ENCODE measurements at places on chromosomes 2 and 18. TPM values are rescaled to one million over a fixed set of nuclear protein-coding genes. Genes with fewer than 3 reads are reported as not detected.

Gene ARMC9
- 9.7 TPM for total RNA-seq

Gene PLB1
- total RNA-seq = 7.8 TPM

Gene ALPI
- not detected for total RNA-seq

Gene XPO1
- 68.9 TPM for total RNA-seq

Gene ASB18
- total RNA-seq = under 0.01 TPM

Gene CYP26B1
- total RNA-seq = 0.81 TPM

Gene TTR
- under 0.01 TPM for total RNA-seq

Gene FEZ2
- total RNA-seq = 11.8 TPM

Gene KIAA2012
- not detected for total RNA-seq

Gene COLEC12
- total RNA-seq = 0.27 TPM

Gene CMPK2
- total RNA-seq = 31.5 TPM

Gene ANO7
- 1.3 TPM for total RNA-seq
